Stimulated activated CD8-positive, alpha-beta memory T cell treated with anti-CD3 and anti-CD28 coated beads, Interleukin-12 subunit alpha, Interleukin-12 subunit beta, amount 100 ng/mL, for 4 hours (primary cell): ENCODE measurements at places on chromosomes 4 and X.

DNA sequence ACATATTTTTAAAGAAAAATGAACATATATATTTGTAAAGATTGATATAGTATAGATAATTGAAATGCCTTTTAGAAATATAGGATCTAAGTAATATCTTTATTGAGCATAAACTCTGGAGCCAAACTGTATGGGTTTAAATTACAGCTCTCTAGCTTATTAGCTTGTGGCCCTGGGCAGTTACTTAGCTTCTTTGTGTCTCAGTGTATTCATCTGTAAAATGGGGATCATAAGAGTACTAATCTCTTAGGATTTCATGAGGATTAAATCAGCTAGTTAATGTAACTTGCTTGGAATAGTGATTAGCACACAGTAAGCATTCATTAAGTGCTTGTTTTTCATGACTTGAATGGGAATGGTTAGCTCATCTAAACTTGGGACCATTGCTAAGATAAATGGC is 32.8 kb downstream of the TRAPPC11 start:
- no peak for DNase-seq

DNA sequence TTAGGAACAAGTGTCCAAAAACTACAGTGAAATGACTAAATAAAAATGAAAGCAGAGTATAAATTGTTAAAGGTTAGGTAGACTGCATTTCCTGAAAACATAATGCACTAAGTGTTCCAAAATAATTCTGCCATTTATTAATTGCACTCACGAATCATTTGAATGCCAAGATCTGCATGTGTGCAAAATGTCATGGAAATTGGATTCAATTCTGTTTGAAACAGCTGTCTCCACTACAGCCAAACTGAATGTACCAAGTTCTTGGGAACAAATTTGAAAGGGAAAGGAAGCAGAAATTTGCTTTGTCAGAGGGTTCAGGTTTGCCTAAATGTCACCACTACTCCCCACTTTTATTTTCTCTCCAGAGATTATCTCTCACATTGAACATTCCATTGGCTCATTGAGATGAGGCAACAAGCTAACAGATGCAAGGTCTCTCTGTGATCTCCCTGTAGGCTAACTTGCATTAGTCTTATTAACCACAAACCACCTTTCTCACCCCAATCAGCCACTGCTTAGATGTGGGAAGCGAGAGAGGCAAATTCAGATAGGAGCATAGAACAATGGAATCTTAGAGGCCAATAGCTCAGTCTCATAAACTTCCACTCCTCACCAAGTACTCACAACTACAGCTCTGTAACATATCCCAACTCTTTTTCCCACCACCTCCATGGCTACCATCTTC is 226.6 kb downstream of the KDR start:
- DNase-seq: no peak

GRCh38 chr4:74117024-74117534 is 18.1 kb upstream of the CXCL2 start:
- DNase-seq: no peak

DNA sequence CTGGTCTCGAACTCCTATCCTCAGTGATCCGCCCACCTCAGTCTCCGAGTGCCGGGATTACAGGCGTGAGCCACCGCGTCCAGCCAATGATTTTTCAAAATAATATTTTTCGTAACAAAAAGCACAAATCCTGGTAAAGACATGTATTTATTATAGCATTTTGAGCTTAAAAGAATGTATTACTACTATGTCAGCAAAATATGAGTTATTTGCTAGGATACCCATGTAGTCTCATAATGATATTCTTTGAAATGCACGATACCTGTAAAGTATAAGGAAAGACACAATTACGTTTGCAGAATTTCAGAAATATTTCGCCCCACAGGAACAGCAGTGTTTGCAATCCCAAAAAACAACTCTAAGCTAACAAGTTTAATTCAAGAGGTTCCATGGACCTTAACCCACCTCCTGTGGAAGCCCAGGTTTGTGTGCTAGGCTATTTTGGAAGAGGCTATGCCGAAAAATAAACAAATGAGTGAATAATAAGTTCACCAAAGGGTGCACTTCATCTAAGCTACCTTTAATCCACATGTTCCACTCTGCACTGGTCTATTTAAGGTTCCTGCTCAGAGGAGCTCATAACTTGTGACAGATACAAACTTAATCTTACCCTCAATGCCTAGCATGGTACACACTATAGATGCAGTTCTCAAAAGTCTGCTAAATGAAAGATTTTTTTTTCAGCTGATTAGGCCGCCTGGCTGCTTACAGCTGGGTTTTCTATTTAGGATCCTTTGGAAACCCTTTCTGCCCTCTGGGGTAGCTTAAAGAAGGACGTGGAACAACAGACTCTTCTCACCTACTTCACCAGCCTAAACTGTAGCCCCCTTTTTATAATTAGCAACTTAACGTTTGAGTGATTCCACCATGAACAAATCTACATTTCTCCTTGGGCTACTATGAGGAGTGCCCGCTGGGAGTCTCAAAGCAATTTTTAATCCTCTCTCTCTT is 5.0 kb downstream of the FRYL start:
- DNase-seq: no peak

DNA sequence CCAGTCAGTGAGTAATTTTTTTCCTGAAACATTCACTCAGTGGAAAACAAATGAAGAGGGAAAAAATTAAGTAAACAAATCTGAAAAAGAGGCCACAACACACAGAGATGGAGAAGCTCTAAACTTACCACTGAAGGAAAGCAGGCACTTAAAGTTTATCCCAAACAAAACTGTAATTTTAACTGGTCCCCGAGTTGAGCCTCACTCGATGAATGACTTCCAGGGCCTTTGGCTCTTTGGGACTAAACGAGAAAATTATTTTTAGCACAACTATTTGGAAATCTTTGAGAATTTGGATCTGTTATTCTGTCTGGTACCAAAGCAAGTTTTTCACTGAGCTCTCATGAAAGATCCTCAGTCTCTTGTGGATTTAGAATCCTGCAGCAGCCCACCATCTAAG is at the start of gene C1QTNF7:
C1QTNF7 (plus strand) TSS at position 333 of the 400 bp plus-strand sequence. CDS start 7,711 bp downstream, outside the sequence.
- no peak for DNase-seq

GRCh38 chr4:81802285-81802846 is 330.7 kb upstream of the RASGEF1B start:
- no peak for DNase-seq

GRCh38 chr4:336893-337142 is 796 bp upstream of the ZNF141 start:
- DNase-seq: no peak

- no peak for DNase-seq
These were observed 24.0 kb upstream of the SGMS2 start for GRCh38 chr4:107800706-107801105.

DNA sequence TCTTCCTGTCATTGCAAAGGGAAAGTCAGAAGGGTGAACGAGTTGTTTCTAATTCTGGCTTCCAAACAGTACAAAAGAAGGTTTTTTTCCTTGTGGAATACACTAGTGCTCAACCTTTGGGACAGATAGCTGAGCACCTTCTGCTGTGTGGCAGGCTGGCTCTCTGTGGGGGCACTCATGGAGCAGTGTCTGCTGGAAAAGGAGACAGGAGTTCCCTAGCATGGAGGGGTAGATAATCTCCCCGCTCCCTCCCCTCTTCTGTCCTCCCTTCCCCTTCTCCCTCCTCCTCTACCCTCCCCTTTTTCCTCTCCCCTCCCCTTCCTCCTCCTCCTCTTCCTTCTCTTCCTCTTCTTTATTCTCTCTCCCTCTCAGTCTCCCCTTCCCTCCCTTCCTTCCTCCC is 62.4 kb upstream of the MTM1 start:
- no peak for DNase-seq

DNA sequence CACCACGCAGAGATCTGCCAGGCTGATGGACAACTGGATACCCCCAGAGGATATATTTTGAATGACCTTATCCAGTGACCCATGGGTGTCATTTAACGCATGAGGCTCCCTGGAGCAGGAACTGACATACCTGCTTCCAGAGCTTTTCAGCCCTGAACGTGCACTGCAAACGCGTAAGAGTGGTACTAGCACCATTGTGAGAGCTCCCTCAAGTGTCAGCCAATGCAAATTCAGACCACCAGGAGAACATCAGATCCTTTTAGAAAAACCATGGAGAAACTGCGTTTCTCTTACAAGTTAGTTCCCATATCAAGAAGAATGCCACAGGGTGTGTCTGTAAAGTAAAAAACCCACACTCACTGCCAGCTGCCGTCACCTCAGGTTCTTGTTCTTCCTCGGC is 7.3 kb downstream of the TREX2 start:
- no peak for DNase-seq

DNA sequence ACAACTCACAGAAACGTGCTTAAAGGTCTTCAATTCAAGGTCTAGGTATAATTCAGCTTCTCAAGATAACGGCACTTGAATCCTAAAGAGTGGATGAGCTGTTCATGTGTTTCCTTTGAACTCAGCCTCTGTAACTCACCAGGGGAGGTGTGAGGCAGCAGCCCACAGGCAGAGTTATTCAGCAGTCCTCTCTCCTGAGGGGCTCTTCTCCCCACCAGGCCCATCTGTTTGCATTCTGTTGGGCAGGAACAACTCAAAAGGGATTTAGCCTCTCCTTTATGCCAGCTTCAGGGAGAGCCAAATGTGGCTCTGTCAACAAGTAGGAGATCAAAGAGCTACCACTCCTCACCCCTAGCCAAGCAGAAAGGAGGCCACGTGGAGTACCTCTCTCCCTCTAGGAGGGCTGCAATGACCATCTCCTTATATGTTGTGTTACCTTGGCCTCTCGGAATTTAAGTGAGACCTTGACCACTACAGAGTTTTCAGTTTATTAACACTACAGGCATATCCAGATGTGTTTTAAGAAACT is 151.2 kb downstream of the SPATA18 start:
- no peak for DNase-seq

GRCh38 chr4:85446141-85446861 is 28.6 kb upstream of the ARHGAP24 start:
- DNase-seq: no peak

DNA sequence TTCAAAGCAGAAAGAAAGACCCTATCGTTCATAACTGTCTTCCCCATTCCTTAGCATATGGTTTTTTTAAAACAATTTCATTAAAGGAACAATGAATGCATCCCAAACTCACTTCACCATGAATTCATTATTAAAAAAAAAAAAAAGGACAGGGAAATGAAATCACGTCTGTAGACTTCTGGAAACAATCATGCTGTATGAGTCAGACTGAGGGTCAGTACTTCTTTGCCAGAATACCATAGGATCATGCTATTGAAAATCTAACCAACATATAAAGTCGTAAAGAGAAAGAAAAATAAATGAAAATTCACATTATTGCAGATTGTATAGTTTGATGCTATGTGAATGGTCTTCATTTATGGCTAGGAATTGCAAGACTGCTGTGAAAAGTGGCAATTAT is 144.4 kb downstream of the PCDH18 start:
- no peak for DNase-seq

- no peak for DNase-seq
These were observed 15.3 kb downstream of the TENM3 start for GRCh38 chr4:182258441-182259000.

- DNase-seq: no peak
These were observed 246.2 kb upstream of the PITX2 start for GRCh38 chr4:110869114-110869513.

GRCh38 chr4:165464813-165465381 is 86.1 kb downstream of the CPE start:
- no peak for DNase-seq

DNA sequence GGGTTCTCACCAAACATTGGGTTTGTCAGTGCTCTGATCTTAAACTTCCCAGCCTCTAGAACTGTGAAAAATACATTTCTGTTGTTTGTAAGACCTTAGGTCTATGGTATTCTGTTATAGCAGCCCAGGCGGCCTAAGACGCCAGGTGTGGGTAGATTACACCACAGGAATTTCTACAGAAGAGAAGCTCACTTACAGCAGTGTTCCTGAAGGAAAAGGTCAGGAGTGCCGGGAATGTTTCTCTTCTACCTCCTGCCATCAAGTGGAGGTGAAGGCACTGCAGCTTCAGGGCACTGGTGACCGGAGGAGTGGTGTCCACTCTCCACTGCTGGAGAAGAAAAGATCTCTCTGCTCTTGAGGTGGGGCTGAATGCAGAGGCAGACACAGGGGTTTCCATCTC is 45.7 kb downstream of the FHDC1 start:
- DNase-seq: no peak

DNA sequence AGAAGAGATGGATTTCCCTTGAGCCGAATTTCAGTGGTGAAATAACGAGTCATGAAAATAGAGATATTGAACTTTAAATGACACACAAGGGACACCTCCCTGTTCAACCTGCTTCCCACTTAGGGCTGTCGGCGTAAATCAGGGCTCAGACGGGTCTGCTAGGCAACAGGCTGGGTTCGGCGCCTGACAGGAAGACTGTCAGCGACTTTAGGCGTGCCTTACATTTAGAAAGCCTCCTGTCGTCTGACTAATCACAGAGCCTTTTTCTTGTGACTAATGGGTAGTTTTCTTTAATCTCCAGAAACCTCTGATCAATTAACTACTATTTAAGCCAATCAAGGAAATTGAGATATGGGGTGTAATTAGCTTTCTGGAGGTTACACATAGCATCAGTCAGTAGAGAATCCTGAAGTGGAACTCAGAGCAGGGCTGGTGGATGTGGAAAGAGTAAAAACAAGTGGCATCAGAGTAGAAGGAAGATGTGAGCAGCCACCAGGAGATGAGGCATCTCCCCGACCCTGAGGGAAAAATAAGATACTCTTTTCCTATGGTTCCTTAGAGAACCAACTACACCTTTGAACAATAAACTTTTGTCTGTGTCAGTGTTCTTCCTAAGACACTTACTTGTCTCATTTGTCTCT is 86.2 kb upstream of the HS3ST1 start:
- DNase-seq: no peak

DNA sequence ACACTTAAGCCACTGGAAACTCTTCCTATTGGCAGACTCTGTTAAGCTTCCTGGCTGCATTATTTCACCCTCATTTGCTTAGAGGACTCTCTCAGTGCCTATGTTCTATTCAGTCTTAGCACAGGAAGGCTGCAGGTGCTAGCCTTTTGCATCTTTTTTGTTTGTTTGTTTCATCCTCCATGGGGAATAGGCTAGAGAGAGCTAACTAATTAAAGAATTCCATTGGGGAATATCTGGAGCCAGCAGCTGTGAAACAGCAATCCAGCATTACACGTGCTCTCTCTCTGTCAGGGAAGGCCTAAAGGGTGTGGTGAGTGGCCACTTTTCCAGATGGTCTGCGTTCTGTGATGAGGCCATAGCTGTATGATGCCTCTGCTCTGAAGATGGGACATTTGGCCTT is 633.6 kb downstream of the SPRY1 start:
- DNase-seq: no peak

- no peak for DNase-seq
These were observed 24.2 kb upstream of the F9 start for GRCh38 chrX:139506333-139506732.

GRCh38 chr4:54094451-54094850 is 5.5 kb upstream of the GSX2 start:
- DNase-seq: no peak

DNA sequence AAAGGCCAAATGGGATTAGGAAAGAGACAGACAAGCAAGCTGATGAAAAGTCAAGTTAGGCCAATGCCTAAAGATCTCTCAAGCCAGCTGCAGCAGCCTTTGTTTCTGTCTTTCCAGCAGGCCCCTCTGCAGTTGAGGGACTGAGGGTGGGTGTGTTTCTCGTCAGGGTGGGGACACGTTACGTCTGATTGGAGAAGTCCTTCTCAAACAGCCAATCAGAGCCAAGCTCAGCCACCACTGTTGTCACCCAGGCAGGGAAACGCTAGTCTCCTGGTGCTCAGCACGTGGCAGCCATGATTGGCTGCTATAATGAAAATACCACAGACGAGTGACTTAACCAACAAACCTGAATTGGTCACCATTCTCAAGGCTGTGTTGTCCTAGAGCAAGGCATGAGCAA is 177.1 kb upstream of the LCORL start:
- no peak for DNase-seq

GRCh38 chr4:140793291-140793690 is 37.1 kb upstream of the TBC1D9 start:
- no peak for DNase-seq

- no peak for DNase-seq
These were observed 273.3 kb upstream of the FAT4 start for GRCh38 chr4:125041372-125041930.
